Endodermal cell (in vitro differentiated cells): ENCODE measurements at places on chromosomes 7 and 10.

DNA sequence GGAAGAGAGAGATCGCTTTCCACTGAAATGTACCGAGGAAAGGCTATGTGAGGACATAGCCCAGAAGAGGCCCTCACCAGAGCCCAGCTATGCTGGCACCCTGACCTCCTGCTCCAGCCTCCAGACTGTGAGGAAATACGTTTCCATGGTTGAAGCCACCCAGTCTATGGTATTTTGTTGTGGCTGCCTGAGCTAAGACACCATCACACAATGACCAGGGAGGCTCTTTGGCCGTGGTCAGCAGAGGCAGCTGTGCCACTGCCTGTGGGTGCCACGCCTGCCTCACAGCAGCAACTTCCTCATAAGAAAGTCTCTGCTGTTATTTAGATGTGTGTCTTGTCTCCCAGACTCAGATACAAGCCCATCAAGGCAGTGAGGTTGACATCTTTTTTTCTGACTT, 182.7 kb upstream of the PLXNA4 start:
- no peak for DNase-seq

- no peak for DNase-seq
These were observed 1.5 kb downstream of the GIGYF1 start for GRCh38 chr7:100692578-100692961.

DNA sequence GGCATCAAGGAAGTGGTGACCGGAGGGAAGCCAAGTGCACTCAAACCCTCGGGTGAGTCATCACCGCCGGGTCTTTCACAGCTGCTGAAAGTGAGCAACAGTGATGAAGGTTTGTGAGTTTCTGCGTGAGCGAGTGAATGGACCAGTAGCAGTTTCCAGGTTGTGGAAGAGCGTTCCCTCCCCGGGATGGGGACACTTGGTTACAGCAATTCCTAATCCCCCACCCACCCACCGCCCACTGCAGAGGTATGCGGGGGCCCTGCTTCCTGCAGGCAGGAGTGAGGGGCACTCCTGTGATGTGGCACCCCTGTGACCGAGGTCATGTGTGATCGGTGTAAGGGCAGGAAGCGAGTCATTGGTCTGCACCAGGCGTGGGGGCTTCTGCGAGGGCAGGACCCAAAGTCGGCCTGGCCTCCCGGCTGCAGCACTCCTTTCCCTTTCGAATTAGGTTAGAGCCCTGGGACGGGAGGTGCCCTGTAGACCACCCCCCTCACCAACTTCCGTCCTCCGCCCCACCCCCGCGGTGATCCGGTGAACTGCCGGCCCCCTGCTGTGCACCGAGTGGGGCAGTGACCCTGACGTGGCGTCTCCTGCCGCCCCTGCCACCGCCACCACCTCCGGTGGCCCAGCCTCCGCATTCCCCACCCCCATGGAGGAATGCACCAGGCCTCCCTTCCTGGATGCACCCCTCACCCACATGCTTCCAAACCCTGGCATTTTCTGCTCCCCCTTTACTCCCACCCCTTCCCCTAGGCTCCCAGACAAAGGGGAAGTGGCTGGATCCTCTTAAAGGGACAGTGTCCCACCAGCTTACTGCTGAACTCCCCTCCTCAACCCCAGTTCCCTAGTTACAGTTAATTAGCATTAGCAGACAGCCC, 10.9 kb downstream of the LIMK1 start:
- DNase-seq, result peak; percentile 93

- DNase-seq, result no peak
These were observed 117.0 kb upstream of the RET start for GRCh38 chr10:42959833-42960232.
